Bone marrow (tissue), 2 donors: ENCODE measurements at places on chromosomes 5 and 9.

DNA sequence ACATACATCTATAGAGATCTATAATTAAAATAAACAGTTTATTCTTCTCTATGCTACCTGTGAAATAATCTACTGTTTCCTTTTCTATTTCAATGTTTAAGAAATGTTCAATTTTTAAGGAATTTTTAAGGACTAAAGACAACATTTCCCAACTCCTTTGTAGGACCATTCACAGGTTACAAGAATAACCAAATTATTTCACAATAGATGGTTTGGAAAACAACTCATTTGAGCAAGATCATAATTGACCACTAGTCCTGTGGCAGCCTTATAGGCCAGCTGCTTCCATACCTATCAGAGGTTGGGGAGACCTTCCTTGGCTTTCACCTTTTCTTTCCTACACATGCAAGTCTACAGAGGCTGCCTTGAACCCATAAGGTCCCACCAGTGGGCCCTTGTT is 193.7 kb downstream of the TTC39B start:
- DNase-seq: no peak

DNA sequence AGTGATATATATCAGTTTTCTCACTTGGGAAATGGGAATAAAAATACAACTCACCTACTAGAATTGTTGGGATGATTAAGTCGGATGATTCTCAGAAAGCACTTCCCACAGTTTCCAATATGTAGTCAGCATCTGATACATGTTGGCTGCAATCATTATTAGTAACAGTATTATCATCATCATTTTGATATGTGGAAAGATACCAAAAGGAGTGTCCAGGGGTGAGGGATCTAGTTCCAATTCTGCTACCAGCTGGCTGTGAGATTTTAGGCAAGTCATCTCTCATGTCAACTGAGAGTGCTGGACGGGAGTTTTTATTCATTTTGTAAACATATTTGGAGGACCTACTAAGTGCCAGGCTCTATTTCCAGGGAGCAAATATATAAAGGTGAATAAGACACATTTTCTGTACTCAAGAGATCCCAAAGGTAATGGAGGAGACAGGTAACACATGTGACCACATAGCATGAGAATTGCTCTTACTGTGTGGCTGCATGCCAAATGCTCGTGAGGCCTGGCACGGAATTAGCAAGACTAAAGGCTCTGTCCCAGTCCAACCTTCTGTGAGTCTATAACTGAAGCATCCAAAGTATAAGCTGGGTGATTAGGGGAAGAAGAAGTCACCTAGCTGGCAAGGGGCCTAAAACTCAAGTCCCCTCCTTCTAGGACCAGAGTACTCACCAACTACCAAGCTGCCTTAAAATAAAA is 83.0 kb downstream of the GRIA1 start:
- DNase-seq: no peak

DNA sequence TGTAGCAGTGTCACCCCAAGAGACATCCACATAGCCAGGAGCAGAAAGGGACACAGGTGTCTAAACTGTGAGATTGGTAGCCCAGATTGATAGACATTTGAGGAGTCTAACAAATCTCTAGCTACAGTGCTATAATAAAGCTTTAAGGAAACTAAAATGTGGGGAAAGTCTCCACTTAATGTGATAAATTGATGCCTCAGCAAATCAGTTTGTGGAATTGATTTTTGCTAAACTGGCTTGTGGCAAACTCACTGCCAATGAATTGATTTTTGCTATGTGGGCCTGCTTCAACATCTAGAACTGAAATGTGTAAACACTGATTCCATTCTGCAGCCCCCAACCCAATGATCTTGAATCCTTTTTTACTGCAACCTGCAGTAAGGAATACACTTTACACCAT is 16.8 kb upstream of the MAP3K1 start:
- DNase-seq: no peak

- DNase-seq: no peak
Measured at GRCh38 chr5:122501089-122501435, 189.0 kb downstream of the SNCAIP start.

DNA sequence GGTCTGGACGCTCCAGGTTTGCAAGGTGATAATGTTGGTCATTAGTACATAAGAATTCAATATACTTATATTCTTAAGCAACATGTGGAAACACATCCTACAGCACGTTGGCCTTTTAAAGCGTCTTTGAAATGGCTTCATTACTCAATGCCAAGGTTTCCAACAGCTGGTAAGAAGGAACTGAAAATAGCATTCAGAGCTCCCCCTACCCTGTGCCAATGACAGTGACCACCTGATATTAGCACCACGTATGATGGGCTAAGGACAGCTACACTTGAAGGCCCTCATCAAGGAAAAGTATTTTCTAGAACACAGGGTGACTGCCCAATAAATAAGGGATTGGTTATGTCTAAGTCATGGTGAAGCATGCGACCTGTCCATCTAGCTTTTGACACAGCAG is 9.9 kb downstream of the ZNF622 start:
- no peak for DNase-seq

- no peak for DNase-seq
Measured at GRCh38 chr5:38831909-38832308, 13.9 kb upstream of the OSMR start.

GRCh38 chr5:132114150-132115121 is 40.8 kb downstream of the CSF2 start:
- DNase-seq: no peak

GRCh38 chr5:23482642-23483041 is 24.8 kb upstream of the PRDM9 start:
- DNase-seq: no peak

DNA sequence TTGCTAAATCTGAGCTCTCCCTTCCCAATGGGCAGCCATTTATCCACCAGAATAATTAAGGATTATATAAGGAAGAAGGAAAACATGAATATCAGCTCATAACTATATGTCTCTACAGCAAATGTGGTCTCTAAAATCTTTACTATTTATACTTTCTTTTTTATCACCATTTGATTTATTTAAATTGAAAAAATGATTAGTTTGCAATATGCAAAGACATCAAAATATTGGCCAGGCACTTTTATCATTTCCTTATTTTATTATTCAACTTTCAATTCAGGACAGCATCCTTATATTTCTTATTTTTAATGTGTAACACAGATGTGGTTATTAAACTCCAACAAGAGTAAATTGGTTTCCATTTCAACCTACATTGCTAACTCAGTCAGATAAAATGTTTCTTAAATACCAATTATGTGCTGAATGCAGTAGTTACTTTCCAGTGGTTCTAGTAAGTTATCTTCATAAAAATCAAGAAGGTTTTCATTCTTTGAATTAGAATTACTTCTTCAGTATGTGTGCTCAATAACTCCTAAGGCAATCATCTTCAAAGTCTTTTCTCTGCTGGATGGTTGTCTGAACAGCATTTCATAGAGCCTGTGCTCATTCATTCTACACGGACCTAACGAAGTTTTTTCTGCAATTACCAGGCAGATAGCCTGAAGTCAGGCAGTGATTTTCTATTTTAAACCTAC is 1148.0 kb downstream of the CDH12 start:
- DNase-seq: no peak

- no peak for DNase-seq
Measured at GRCh38 chr5:89095341-89095740, 212.4 kb upstream of the MEF2C start.

DNA sequence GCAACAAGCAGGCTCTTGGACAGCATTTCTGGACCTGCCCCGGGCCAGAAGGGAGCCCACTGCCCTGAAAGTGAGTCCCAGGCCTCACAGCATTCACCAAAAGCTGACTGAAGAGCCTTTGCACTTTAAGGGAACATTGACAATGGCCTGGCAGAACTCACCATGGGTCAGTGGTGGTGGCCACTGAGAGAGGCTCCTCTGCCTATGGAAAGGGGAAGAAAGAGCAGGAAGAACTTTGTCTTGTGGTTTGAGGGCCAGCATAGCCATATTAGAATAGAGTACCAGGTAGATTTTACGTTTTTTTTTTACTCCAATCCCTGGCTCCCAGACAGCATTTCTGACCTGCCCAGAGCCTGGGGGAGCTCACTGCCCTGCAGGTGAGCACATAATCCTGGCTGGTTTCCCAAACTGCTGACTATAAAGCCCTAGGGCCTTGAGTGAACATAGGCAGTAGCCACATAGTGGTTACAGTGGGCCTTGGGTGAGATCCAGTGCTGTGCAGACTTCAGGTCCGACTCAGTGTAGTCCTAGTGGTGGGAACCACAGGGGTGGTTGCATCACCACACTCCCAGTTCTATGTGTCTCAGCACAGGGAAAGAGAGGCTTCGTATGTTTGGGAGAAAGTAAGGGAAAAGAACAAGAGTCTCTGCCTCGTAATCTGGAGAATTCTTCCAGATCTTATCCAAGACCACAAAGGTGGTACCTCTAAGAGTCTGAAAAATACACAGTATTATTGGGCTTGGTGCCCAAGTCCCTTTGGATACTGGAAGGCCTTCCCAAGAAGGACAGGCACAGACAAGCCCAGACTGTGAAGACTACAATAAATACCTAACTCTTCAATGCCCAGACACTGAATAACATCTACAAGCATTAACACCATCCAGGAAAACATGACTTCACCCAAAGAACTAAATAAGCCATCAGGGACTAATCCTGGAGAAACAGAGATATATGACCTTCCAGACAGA is 89.5 kb downstream of the TSSK1B start:
- no peak for DNase-seq

- DNase-seq: no peak
Measured at GRCh38 chr5:103849934-103850333, 287.3 kb upstream of the NUDT12 start.

GRCh38 chr9:80485420-80486250 is 913.9 kb downstream of the TLE4 start:
- no peak for DNase-seq

DNA sequence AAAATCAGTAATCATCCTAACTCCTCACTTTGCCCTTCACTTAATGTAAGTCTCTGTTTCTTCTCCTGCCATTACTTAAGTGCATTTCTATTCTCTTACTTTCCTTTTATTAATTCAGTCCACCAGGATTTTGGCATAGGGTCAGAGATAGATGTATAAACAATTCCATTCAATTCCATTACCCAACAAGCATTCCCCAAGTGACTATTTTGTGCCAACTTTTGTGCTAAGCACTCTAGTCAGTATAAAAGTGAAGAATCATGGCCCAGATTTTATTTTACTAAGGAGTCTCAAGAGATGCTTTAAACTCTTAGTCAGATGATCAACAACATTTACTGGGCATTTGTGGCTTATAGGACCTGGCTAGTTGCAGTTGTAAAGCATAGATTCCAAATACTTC is 159.3 kb downstream of the DMAC1 start:
- no peak for DNase-seq

- no peak for DNase-seq
Measured at GRCh38 chr5:140677947-140678346, 4.6 kb upstream of the DND1 start.

DNA sequence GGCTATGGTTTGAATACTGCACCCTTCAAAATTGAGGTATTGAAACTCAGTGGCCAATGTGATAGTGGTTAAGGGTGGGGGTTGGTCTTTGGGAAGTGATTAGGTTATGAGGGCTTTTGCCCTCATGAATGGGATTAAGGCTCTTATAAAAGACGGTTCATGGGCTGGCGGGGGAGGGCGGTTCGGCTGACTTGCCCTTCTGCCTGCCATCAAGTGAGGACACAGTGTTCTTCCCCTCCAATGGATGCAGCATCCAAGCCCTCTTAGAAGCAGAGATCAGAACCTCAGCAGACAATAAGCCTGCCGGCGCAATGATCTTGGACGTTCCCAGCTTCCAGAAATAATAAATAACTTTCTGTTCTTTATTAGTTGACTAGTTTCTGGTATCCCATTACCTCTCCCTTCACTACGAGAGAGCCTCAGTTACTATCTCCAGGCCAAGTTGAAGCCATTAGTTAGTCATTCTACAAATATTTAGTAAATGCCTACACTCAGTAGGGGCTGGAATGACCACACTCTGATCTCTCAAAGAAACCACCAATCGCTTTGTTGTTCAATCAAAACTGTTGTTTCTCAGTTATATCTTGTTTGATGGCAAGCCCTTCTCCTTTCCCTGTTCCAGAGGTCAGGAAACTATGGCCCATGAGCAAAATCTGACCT is 219.3 kb downstream of the TSSK1B start:
- no peak for DNase-seq

DNA sequence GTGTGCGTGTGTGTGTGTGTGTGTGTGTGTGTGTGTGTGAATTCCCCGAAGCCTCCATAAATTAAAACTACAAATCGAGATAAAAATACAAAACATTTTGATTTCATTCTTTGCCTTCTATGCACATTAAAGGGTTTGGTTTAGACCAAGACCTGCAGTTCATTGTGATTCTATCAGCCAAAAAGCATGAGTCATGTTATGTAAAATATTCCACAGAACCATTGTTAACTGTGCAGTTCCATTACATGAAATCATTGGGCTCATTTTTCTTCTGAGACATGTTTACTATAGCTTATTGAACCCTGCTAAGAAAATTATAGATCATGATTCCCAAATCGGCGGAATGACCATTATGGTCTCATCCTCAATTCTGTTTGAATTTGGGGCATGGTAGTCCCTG is 11.7 kb downstream of the CAVIN4 start:
- DNase-seq: no peak

DNA sequence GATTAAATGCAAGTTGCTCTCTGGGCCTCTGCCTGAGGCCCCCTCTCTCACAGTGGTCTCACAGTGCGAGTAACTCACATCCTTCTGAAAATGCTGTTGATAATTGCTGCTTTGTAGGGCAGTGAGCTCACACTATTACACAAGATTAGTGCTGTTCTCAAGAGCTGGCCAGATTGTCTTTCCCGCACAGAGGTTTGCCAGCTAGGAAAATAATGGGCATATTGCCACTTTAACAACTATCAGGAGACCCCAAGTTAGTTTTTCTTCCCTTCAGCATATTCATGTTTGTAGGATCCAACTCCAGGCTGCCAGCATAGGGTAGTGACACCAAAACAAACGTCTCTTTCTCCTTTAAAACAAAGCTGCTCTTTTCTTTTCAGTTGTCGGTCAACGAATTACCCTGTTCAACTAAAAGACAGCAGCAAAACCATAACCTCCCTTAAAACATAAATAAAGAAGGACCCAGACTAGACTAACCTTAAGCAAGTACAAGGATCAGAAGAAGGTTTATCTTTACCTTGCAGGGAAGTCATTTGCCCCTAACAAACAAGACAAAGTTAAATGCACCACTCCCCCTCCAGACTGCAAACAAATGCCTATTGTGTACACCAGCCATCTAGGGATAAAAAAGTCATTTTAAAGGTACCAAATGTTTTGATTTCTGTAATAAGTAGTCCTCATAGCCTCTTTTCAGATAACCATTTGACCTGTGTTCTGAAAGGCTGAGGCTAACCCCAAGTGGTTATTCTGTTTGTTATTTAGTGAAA is 91.4 kb downstream of the VCAN start:
- no peak for DNase-seq

DNA sequence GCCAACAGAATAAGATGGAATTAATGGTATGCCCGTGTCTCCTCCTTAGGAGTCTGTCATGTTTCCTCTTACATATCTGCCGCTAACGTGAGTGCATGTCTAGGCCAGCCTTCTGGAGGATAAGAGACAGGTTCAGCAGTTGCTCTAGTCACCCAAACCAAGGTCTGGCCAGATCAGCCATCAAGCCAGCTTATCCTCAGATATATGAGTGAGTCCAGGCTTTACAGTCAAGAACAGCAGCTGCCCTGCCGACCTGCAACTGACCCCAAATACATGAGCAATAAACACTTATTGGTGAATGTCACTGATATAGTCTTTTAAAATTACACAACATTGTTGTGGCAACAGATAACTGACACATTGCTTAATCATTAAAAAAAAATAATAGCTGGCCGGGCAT is 123.5 kb downstream of the TSSK1B start:
- DNase-seq: no peak
